ENCODE measurements at places on chromosomes 3 and 15.

GRCh38 chr15:69939513-69940440 is 157.9 kb downstream of the TLE3 start:
- no peak for DNase-seq

GRCh38 chr3:170418422-170419398 is at the start of gene CLDN11:
CLDN11 (plus strand) TSS chr3:170418868; CDS start chr3:170419067, 199 bp downstream.
- DNase-seq, result peak; percentile 44

DNA sequence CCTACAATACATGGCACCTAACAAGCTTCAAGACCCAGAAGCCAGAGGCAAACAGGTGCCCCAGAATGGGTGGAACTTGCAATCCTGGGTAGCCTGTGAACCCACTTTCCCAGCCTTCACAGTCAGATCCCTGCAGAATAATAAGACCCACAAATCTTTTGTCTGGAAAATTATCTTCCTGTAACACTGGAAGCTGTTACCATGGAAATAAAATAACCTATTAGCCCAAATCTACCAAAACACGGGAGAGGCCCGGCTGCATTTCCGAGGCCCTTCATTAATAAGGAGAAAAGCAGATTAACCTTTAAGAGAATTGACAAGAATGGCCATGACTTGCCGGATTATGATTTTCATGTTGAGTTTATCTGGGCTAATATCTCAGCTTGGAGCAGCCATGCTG is 256.1 kb upstream of the PROK2 start:
- peak; percentile 0 for DNase-seq

DNA sequence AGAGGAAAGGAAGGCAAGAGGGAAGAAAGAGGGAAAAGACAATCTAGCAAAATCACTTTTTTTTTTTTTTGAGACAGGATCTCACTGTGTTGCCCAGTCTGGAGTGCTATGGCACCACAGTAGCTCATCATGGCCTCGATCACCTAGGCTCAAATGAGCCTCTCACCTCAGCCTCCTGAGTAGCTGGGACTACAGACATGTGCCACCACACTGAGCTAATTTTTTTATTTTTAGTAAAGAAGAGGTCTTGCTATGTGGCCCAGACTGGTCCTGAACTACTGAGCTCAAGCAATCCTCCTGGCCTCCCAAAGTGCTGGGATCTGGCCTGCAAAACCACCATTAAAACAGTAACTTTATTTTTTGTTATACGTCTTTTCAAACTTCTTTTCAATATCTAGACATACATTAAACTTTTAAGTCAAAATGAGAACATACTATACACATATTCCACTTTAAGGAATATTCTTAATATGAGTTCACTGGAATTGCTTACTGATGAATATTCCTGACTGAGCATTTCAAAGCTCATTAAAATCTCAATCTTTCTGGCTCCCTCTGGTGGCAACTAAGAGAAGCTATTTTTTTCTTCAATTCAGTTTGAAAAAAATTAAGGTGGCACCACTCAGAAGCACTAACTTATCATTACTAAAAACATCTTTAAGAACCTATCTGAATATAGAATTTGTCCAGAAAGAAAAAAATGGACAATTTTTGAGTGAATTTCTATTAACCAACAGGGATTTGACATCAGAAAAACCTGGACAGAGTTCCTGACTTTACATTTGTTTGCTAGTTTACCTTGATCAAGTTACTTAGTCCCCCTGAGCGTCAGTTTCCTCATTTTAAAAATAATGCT is 40.9 kb downstream of the UACA start:
- peak; percentile 9 for DNase-seq

- no peak for DNase-seq
These were observed 85.9 kb downstream of the BOC start for GRCh38 chr3:113297287-113297686.

DNA sequence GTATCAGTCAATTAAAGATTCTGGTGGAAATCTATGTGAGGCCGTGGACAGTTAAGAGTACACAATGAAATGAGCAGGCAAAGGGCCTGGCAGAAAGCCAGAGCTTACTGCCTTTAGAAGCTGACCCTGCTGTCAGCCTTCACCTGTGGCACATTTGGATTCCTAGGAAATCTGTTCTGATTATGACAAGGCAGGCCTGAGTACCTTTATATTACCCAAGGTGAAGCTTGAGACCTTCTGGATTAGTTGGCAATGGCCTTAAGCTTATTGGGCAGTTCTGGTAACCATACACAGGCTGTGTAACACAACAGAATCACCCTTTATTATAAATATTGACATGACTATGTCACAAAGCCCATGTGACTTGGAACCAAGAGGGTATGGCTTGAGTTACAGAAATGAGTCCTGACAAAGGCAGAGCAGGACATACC is 43.2 kb downstream of the NBEAL2 start:
- no peak for DNase-seq

- no peak for DNase-seq
These were observed 25.9 kb downstream of the MELTF start for GRCh38 chr3:197003461-197004385.

- peak; percentile 66 for DNase-seq
These were observed 1141.0 kb downstream of the IGSF11 start for GRCh38 chr3:117893638-117894037.

DNA sequence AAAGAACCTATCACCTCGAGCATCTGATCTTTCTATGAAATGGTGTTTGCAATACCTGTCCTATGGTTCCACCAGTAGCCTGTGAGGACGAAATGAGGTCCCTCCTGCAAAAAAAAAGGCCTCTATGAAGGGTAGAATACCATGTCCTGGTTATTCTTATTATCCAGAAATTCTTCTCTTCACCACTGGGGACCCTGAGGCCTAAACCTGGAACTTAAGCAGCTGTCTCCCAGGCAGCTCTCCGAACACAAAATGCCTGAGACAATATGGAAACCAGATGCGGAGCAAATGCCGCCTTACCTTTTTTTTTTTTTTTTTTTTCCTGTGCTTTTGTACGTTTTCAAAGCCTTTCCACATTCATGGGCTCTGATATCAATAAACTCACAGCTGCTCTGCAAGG is 62.1 kb upstream of the WNT5A start:
- no peak for DNase-seq

DNA sequence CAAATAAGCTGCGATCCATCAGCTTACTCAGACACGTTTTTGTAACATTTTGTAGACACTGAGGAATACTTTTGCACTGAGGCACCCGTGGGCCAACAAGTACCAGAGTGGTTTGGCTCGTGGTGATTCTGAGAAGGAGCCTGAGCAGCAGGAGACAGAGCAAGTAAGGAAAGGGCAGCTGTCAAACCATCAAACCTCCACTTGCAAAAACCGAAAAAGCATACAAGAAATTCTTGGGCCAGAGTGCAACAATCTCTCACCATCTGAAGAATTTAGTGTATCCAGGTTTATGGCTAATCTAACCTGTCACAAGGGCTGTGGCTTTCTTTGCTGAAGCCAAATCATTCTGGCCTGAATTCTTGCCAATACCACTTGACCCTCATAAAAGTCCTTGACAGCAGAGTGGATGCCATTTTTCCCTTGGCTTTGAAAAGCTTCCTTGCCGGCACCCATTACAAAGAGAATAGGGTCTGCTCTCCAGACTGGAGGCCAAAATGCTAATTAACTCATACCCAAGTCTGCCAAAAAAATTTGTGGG is 56.7 kb downstream of the MYO1E start:
- no peak for DNase-seq

Data from NCI-H748 treated with DMSO at 0.1 percent for 48 hours (cell line).